ENCODE measurements at places on chromosomes 12 and 14. TPM values are rescaled to one million over a fixed set of nuclear protein-coding genes. Genes with fewer than 3 reads are reported as not detected.

VWF gene
- total RNA-seq = 1.3 TPM

P3H3 gene
- 21.6 TPM for total RNA-seq

TPPP2 gene
- 0.26 TPM for total RNA-seq

TCHP gene
- total RNA-seq = 7.5 TPM

RASSF9 gene
- total RNA-seq = 1.8 TPM

ADAM21 gene
- total RNA-seq = 1.8 TPM
